Type B pancreatic cell (in vitro differentiated cells): ENCODE measurements at places on chromosomes 12 and 14.

DNA sequence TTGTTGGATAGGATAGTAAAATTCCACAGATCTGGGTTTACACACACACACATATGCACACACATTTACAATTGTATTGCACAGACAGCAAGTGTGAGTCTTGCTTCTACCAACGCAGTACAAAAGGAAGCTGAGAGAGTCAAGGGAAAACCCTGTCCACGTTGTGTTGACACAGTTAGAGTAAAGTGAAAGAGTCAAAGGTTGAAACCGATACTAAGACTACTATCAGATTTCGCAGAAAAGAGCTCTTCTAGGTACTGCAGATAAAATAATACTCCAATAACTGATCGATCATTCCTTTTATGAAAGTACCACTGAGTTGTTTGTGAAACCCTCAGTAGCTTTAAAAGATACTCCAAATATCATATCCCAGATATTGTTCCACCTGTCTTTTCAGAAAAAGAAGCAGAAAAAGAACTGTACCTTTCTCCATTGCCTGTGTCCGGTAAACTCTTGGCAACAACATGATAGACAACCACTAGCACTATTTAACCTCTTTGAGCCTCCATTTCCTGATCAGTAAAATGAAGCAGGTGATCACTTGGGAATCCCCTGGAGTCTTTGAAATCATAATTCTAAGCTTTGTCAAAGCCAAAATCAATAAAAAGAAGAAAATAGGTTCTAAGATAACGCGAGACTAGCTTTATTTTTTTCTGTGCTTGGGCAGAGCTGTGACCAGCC is 224.6 kb upstream of the FOXN3 start:
- no peak for DNase-seq

DNA sequence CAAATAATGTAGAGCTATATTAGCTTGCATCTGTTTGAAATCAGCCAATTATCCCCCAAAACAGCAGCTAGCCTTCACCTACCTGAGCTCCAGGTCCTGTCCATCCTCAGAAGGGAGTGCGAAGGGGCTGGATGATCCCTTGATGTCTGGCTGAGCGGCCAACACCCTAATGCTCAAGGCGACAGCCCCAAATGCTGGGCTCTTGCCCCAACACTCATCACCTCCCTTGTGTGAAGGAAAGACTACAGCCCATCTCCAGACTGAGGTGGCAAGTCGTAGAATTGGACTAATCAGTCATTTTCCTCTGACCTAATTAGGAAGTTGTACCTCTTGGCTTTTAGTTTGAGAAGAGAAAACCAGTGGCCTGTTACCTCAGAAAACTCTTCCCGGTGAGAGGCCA is 16.3 kb upstream of the MDM1 start:
- no peak for DNase-seq

DNA sequence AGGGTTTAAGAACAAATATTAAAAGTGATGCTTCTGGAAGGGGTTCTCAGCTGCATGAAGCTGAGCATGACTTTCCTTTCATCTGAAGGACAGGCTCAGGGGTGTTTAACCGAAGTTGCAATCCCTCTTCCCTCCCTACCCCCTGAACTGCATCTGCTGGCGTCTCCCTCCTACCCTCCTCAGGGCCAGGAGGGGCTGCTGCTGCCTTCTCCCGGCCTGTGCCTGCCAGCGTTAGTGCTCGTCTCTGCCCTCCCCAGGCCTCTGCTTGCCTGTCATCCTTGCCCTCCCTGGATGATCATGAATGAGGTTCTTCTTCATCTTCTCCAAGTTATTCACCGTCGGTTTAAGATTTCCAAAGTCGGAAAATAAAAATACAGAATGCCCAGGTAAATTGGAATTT is 12.2 kb downstream of the SMOC1 start:
- no peak for DNase-seq

DNA sequence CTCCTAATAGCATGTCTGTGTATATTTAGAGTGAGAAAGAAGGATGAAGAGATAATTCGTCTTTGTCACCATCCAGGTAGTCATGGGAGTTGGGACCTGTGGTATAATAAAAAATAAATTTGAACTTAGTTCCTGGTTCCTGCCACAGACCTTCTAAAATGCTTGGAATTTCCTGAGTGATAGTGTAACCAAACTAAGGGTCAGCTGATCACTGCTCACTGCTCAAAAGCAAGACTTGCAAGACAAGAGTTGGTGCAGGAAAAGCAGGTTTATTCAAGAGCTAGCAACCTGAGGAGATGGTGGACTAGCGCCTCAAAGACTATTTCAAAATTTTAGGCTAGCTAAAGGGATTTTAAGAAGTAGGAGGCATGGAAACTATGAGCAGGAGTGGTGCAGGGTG is 19.1 kb downstream of the ANG start:
- no peak for DNase-seq

DNA sequence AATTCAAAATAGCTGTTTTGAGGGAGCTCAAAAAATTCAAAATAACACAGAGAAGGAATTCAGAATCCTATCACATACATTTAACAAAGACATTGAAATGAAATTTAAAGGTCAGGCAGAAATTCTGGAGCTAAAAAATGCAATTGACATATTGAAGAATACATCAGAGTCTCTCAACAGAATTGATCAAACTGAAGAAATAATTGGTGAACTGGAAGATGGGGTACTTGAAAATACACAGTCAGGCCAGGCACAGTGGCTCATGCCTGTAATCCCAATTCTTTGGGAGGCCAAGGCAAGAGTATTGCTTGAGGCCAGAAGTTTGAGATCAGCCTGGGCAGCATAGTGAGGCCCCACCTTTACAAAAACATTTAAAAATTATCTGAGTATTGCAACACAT is 34.1 kb upstream of the DHRS7 start:
- DNase-seq, result no peak
